ENCODE measurements at places on chromosomes 4 and X. TPM values are rescaled to one million over a fixed set of nuclear protein-coding genes. Genes with fewer than 3 reads are reported as not detected.

C4orf46 gene
- 12.7 TPM for total RNA-seq

GSPT2 gene
- total RNA-seq, result 13.2 TPM

MAGEB10 gene
- not detected for total RNA-seq

VCX gene
- total RNA-seq, result not detected

RTL3 gene
- total RNA-seq, result not detected

LDOC1 gene
- total RNA-seq, result 2.2 TPM

DNA sequence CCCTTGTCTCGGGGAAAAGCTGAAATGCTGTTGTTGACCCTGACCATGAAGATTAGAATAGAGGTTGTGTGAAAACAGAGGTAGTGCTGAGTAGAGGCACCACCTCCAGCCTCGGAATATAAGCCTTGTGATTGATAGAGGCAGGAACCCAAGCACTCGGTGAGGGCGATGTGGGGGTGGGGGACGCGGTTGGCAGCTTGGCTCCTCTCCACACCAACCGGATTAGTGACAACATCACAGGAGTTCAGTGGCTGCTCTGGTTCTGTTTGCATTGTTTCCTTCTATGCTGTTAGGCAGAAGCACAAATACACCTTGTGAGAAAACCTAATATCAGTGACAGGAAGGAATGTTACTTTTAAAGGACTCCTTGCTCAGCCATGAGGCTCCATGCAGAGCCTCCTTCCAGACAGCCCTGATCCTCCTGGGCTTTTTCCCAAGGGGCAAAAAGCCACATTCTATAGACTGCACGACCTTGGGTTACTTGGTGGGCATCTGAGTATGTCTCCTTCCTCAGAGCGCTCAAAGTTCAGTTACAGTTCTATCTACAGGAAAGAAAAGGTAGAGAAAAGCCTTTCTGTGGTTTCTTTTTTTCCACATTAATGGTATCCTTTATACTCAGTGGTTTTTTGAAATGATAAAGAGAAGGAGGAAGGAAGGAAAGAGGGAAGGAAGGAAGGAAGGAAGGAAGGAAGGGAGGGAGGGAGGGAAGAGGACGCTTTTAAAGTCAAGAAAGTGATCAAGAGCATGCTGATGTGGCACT is 150.4 kb upstream of the NOCT start:
- H3K27ac ChIP-seq, result no peak overlapping the region
- peaks cover 8% of the 10 kb centered on the region for H3K27me3 ChIP-seq
- no peaks in the 10 kb centered on the region for H3K36me3 ChIP-seq
- no peak for DNase-seq
- H3K4me1 ChIP-seq, result no peaks in the 10 kb centered on the region

GRCh38 chrX:45621376-45622041 is 420.8 kb upstream of the DIPK2B start:
- no peak for DNase-seq
- no peaks in the 10 kb centered on the region for H3K36me3 ChIP-seq
- H3K4me3 ChIP-seq, result no peak overlapping the region

- no peak overlapping the region for H3K27ac ChIP-seq
- peaks cover 71% of the 10 kb centered on the region for H3K27me3 ChIP-seq
- no peaks in the 10 kb centered on the region for H3K36me3 ChIP-seq
- H3K4me3 ChIP-seq, result peak overlapping the region; percentile 79
- H3K4me1 ChIP-seq, result peaks cover 13% of the 10 kb centered on the region
These were observed 707 bp upstream of the UNC5C start for GRCh38 chr4:95549246-95550114.

- H3K4me3 ChIP-seq, result no peak overlapping the region
- no peaks in the 10 kb centered on the region for H3K27me3 ChIP-seq
- H3K4me1 ChIP-seq, result peaks cover 3% of the 10 kb centered on the region
These were observed 8.9 kb downstream of the POLA1 start for GRCh38 chrX:24702362-24703184.

- DNase-seq, result peak; percentile 21
- no peak overlapping the region for H3K27ac ChIP-seq
- no peaks in the 10 kb centered on the region for H3K27me3 ChIP-seq
- no peak overlapping the region for H3K4me3 ChIP-seq
- H3K36me3 ChIP-seq, result peaks cover 48% of the 10 kb centered on the region
These were observed 34.1 kb upstream of the ASMTL start for GRCh38 chrX:1486749-1487361.

GRCh38 chr4:1588306-1588705 is 95.8 kb downstream of the FAM53A start:
- H3K36me3 ChIP-seq, result no peaks in the 10 kb centered on the region
- H3K4me3 ChIP-seq, result no peak overlapping the region
- no peaks in the 10 kb centered on the region for H3K4me1 ChIP-seq
- no peak for DNase-seq
- H3K27me3 ChIP-seq, result peaks cover 11% of the 10 kb centered on the region

DNA sequence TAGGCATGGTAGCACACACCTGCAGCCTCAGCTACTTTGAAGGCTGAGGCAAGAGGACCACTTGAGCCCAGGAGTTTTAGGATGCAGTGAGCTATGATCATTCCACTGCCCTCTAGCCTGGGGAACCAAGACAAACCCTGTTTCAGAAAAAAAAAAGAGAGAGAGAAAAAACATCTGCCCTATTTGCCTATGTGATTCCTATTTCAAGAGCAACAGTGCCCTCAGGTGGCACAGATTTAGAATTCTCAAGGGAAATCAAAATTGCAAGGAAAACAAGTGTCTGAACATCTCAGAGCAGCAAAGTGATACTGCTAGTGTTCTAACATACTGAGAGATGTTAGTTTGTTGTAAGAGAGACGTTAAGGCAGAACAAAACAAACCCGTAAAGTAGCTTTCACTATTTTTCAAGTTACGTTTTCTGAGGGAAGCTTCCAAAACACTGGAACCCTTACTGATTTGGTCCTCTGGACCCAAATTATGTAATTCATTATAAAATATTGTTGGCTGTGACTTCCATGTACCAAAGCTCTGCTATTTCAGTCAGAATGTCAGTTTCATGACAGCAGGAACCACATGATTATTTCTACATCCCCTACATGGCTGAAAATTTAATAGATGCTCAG is 7.9 kb downstream of the BDH2 start:
- H3K4me3 ChIP-seq, result peak overlapping the region; percentile 79
- peaks cover 23% of the 10 kb centered on the region for H3K4me1 ChIP-seq
- H3K27ac ChIP-seq, result peak overlapping the region; percentile 87
- H3K27me3 ChIP-seq, result no peaks in the 10 kb centered on the region
- no peak for DNase-seq

DNA sequence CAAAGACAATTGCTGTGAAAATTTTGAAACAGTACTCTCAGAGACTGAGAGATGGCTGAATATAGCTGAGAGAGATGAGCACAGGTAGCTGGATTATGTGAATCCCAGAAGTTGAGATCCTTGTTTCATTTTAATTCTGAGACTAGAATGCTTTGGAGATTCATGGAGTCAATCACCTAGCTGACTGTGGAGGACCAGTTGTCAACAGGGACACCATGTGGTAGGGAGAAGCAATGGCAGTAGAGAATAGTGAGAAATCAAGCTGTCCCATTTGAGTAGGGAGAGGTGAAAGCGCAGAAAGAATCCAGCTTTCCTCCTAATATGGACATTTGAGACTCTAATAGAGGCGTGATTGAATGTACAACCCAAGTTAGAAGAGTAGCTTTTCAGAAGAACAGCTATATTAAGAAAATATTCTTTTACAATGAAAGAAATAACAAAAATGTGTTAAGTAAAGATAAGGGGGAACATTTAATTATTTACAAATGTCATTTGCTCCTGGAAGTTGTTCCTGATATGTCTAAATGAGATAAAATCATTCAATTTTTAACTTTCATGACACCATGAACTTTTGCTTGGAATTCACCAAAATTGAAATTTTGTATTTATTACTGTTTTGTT is 30.3 kb upstream of the GLRB start:
- no peaks in the 10 kb centered on the region for H3K36me3 ChIP-seq
- no peaks in the 10 kb centered on the region for H3K27me3 ChIP-seq
- no peak overlapping the region for H3K4me3 ChIP-seq
- H3K4me1 ChIP-seq, result no peaks in the 10 kb centered on the region
- no peak overlapping the region for H3K27ac ChIP-seq
- no peak for DNase-seq

- no peaks in the 10 kb centered on the region for H3K27me3 ChIP-seq
- no peak for DNase-seq
- H3K27ac ChIP-seq, result no peak overlapping the region
- peaks cover 9% of the 10 kb centered on the region for H3K4me1 ChIP-seq
These were observed 108.8 kb downstream of the DDIT4L start for GRCh38 chr4:100081491-100081890.

DNA sequence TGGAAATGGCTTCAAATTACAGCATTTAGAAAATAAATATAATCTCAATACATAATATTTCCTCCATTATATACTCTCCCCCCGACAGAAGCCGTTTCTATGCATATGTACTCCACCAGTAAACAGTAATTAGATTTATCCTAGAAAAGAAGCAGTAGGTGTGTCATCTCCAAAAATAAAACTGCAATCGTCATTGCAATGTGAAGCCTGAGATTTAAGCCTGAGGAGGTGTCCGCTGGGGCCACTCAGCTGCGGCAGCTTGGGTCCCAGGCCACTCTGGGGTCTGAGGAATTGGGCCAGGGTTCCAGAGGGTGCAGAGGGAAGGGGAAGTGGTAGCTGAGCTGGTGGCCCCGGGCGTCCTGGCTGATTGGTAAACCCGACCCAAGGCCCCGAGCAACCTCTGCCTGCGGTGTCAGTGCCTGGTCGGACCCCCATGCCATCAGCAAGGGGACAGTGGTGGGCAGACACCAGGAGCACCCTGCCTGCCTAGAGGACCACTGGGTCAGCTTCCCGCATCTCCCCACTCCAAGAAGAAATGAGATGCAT is 7.8 kb upstream of the MXD4 start:
- DNase-seq, result no peak
- no peak overlapping the region for H3K4me3 ChIP-seq
- no peaks in the 10 kb centered on the region for H3K36me3 ChIP-seq
- H3K27ac ChIP-seq, result no peak overlapping the region

DNA sequence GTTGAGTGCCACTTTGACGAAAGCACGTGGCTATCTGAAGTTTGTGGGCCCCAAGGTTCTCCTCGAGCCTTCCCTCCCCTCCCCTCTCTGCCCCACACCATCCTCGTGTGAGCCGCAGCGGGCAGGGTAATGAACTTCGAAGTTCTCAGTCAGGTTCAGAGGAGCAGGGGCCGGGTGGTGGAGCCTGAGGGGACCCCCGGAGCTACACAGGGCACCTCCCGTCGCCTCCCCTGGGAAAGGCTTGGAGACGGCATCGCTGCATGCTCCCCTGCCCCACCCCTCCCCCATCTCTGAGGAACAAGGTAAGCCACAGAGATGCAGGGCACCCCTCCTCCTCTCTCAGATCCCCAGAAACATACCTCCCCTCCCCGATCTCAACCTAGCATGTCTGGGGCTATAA is 2.8 kb upstream of the NKX1-1 start:
- DNase-seq, result no peak
- no peak overlapping the region for H3K27ac ChIP-seq
- H3K27me3 ChIP-seq, result peaks cover 38% of the 10 kb centered on the region
- H3K4me3 ChIP-seq, result no peak overlapping the region
- H3K36me3 ChIP-seq, result peaks cover 2% of the 10 kb centered on the region

- no peak overlapping the region for H3K4me3 ChIP-seq
- DNase-seq, result no peak
- peaks cover 7% of the 10 kb centered on the region for H3K36me3 ChIP-seq
- H3K4me1 ChIP-seq, result no peaks in the 10 kb centered on the region
- H3K27me3 ChIP-seq, result no peaks in the 10 kb centered on the region
These were observed 78.2 kb downstream of the REELD1 start for GRCh38 chr4:146292508-146292907.

DNA sequence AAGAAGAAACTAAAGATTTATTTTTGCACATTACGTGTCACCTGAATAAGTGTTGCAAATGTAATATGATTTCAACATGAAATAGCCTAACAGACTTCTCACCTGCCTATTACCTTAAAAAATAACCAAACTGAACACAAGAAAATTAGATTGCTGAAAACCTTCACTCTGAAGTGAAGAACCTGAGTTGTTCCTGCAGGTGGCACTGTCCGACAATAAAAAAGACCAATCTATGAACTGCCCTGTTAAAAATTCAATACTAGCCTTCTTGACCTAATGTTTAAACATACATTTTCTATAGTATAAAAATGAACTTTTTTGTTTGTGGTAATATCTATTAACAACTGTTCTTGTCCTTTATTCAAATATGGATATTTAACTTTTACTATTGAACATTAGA is 69.2 kb upstream of the PNPLA4 start:
- no peak overlapping the region for H3K4me3 ChIP-seq
- no peaks in the 10 kb centered on the region for H3K4me1 ChIP-seq
- no peak overlapping the region for H3K27ac ChIP-seq
- no peak for DNase-seq
- no peaks in the 10 kb centered on the region for H3K27me3 ChIP-seq

- peaks cover 26% of the 10 kb centered on the region for H3K27me3 ChIP-seq
- H3K27ac ChIP-seq, result no peak overlapping the region
- H3K4me3 ChIP-seq, result no peak overlapping the region
- no peaks in the 10 kb centered on the region for H3K4me1 ChIP-seq
- DNase-seq, result no peak
- H3K36me3 ChIP-seq, result no peaks in the 10 kb centered on the region
These were observed 72.9 kb upstream of the GUCY1A1 start for GRCh38 chr4:155593793-155594192.

All from activated naive CD8-positive, alpha-beta T cell treated with anti-CD3 and anti-CD28 coated beads, Interleukin-2, amount 10 ng/mL, durations not matched to agents 7 days and 5 days (primary cell).